Midbrain (tissue), 1 donor: ENCODE measurements at places on chromosomes 2 and 18.
A peak's percentile ranks its signal among the peaks of the same experiment; 100 is the strongest.

GRCh38 chr18:39389800-39390379 is 1824.3 kb upstream of the CELF4 start:
- DNase-seq: no peak

GRCh38 chr2:216574046-216574445 is 59.2 kb upstream of the IGFBP2 start:
- DNase-seq: no peak

DNA sequence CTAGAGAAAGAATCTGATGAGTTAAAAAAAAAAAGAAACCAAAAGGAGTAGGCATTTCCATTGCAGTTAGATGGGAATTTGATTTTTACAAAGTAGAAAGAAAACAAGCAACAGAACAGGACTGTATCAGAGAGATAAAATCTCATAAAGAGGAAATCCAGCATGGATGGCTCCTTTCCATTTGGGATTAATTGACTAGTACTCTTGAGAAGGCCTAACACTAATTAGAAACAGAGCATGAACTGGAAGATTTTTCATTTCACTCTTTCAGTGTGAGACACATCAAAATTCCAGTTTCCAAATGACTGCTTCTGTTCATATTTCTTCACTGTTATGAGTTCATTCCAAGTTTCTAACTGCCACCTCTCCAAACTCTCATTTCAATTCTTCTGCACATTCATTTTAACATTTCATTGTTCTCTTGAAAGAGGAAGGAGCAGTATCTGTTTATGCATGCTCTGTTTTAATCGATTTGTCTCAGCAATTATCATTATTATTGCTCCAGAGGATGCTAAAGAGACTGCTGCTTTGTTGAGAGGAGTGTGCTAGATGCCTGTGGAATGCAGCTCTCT is 108.8 kb upstream of the PIEZO2 start:
- no peak for DNase-seq

GRCh38 chr2:33210626-33211025 is 263.9 kb downstream of the LTBP1 start:
- DNase-seq: no peak

DNA sequence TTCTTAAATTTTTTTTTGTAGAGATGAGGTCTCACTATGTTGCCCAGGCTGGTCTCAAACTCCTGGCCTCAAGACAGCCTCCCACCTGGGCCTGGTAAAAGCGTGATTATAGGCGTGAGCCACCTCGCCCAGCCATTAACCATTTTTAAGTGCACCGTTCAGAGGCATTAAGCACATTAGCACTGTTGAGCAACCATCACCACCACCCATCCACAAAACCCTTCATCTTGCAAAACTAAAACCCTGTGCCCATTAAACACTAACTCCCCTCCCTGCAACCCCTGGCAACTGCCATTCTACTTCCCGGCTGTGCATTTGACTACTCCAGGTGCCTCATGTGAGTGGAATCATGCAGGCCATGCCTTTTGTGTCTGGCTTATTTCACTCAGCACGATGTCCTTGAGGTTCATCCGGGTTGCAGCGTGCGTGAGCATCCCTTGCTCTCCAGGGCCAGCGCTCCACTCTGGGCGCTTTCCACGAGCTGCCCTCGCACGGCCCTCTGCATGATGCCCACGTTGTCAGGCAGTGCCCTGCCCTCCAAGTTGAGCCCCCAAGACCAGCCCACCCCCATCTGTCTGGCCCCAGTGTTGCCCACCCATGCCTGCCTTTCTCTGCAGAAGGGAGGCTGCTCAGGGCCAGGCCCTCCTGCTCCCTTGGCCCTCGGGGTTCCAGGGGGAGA is 63.0 kb upstream of the GLI2 start:
- DNase-seq: no peak

DNA sequence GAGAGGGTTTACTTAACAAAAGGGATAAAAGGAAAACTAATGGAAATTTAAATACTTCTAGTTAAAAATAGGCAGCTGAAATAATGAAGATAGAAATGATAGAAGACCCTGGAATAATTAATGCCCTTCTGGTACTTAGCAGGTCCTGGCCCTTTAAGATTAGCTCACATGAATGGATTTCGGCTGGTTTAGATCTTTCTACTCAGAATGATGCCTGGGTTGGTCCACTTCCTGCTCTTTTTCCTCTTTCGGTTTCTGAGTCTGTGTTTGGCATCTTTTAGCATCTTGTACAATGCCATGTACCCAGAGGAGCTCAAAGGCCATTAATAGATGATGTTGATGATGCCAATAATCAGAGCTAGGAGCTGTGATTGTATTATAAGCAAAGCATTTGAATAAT is 290.5 kb downstream of the CLIP4 start:
- DNase-seq: no peak

GRCh38 chr2:142031656-142032055 is 99.2 kb downstream of the LRP1B start:
- DNase-seq: no peak

DNA sequence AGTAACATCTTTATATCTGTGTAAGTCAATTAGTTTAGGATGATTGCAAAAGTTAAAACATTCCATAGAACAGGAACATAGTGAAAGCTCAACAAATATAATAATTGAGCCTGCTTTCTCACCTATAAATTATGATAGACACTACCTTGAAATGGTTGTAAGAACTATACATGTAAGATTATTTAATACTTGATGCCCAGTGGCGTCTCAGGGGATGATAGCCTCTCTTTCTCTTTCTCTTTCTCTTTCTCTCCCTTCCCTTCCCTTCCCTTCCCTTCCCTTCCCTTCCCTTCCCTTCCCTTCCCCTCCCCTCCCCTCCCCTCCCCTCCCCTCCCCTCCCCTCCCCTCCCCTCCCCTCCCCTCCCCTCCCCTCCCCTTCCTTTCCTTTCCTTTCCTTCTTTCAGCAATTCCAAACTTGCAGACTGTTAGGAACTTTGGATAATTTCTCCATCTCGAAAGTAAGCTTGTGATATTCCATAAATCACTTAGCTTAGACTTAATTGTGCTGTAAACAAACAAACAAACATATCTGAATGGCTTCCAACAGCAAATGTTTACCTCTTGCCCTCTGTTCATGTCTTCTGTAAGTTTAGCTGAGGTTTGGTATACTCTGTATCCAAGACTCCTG is 1102.7 kb downstream of the TSN start:
- DNase-seq: no peak

DNA sequence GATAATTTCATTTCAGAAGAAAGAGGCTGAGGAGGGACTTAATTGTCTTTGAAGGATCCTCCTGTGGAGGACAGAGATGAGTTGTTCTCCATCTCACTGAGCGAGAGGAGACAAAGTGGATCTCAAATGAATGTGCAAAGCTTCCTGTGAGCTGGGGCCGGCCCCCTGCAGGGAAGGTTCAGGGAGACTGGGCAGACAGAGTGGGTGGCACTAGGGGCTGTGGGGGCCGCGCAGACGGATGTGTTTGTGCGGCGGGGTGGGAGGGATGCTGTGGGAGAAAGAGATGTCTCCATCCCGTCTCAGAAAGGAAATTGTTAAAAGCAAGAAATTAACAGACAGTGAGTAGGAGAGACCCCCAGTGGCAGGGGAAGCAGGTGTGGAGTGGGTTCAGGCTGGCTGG is 29.1 kb downstream of the KLHL29 start:
- DNase-seq: no peak

DNA sequence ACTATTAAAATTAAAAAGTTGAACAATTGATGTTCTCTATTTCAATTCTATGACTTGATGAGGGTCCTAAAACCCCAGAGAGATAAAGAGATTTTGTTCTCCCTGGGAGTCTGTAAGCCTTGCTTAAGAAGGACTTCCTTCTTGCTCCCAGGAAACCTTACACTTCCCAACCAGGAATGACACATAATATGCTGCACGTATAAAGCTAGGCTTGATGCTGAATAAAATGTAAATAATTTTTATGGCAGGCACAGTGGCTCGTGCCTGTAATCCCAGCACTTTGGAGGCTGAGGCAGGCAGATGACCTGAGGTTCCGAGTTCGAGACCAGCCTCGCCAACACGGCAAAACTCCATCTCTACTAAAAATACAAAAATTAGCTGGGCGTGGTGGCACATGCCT is 27.8 kb downstream of the SPIRE1 start:
- DNase-seq: no peak

DNA sequence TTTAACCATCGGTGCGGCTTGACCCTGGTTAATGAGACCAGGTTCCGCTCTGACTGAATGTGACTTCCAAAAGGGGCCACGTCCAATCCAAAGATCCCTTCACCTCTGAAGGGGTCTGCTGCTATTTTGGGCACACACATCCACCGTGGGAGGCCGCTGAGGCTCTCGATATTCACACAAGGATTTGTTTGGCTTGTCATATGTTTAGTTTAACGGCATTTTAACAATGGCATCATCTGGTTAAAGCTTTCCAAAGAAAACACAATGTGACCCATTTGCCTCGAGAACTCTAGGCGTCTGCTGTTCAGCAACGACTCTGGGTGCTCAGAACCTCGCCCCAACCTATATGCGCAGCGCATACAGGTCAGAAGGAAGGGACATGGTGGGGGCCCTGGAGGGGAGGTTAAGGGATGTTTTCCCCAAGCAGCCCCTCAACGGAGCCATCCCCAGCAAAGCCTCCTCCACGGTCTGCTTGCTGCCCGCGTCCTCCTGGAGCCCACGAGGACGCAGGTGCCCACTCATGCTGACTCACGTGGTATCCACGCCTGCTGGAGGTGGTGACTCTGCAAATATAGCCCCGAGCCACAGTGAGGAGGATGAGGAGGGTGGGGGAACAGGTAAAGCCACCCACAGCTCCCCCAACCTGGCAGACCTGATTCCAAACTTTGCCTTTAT is 260.3 kb downstream of the HDAC4 start:
- DNase-seq: no peak

- no peak for DNase-seq
Observed at GRCh38 chr2:137888845-137889244, 75.4 kb upstream of the HNMT start.

DNA sequence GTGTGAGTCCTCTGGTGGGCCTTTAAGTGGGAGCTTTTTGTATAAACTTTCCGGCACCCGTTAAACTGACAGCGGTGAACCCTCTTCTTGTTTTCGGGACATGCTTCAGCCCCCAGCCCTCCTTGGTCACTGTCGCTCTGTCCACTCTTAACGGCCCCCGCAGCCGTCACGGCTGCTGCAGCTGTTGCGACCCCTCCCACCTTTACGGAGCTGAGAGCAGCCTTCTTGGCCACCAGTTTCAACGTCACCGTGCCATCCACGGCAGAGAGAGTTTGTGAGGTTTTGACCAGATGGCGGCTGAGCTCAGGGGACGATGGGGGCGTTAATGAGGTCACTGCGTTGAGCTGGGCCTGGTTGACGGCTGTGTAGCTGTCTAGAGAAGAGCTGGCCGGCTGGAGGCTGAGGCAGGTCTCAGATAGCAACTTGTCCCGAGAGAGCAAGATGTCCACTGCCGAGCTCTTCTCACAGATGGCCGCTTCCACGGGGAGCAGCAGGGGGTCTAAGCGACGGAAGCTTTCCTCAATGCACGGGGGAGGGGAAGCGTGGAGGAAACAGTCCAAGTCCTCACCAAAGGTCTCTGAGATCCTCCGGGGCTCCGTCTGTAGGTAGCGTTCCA is 41.9 kb downstream of the KLF7 start:
- DNase-seq: no peak

DNA sequence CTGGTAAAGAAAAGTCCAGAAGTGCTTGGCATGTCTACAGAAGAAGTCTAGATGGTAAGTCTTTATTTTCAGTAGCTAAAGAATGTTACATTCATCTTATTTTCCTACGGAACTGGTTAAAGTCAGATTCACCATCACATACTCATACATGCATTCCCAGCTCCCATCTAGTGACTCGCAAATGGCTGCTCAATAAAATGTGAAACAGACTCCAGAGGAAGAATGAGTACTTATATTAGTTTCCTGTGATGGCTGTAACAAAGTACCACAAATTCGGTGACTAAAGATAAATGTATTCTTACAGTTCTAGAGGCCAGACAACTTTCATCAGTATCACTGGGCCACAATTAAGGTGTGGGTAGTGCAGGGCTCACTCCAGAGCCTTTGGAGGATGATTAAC is 797.2 kb downstream of the SATB2 start:
- no peak for DNase-seq

DNA sequence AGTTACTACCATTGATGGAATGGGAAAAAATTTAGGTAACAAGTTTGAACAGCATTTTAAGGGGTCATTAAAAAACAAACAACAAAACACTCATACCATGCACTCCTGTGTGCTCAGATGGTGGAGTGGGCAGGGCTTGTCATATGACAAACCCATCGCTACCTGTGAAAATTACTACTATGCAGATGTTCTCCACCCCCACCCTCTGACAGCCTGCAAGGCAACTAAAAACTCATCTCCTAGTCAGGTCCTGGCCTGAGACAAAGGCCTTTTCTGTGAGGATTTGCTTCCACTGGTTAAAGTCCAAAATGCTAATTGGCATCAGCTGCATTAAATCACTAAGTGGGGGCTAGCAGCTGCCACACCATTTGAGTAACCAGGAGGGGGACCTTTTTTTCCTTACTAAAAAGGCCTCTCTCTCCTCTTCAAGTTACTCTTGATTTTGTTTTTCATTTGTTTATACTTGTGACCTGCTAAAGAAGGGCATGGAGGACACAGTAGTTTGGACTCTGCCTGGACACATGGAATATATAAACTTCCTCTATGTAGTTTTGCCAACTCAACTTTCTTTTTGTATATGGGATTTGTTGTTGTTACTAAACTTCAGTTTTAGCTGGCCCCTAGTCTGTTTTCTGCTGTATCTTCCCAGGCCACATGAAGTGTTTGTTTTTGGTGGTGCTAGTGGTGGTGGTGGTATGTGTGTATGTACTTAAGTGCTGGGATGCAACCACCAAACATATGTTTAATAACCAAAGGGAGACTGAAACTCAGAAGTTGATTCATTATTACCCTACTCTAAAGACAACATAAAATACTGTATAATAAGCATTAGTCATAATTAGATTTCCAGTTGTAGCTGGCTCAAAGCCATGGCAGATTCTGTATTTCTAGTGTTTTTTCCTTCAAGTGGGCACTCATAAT is 121.3 kb downstream of the MAP4K4 start:
- DNase-seq: peak; percentile 86

DNA sequence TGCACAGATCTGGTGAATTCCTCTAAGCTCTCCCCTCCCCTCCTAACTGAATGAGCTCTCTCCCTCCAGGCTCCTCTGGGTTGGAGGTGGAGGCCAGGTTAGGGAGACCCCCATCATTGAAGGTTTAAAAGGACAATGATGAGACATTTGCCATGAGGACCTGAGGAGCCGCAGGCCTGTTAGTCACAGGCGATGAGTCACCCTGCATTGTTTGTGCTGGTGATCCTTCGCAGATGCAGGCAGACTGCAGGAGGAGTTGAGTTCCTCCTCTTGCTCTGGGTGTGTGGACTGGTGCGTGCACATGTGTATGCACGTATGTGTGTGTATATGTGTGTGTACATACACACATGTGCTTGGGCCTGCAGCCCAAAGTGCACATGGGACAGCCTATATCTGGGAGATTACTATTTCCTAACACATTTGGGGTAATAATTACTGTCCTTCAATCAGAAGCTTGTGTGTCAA is 42.0 kb downstream of the MCFD2 start:
- DNase-seq: no peak

GRCh38 chr2:61950571-61951315 is 45.3 kb downstream of the COMMD1 start:
- no peak for DNase-seq

GRCh38 chr2:219496247-219496824 is 2.4 kb upstream of the GMPPA start:
- no peak for DNase-seq

GRCh38 chr2:174635776-174636404 is 38.3 kb upstream of the WIPF1 start:
- DNase-seq: no peak
